ENCODE measurements at places on chromosomes 16 and 17.
A peak's percentile ranks its signal among the peaks of the same experiment; 100 is the strongest.

DNA sequence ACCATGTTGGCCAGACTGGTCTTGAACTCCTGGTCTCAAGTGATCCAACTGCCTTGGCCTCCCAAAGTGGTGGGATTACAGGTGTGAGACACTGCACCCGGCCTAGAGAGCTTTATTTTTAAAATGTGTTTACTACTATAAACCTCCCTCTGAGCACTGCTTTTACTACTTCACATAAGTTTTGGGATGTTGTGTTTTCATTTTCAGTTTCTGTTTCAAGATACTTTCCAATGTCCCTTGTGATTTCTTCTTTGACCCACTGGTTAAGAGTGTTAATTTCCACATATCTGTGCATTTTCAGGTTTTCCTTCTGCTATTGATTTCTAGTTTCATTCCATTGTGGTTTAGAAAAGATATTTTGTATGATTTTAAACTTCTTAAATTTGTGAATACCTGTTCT, 74.4 kb downstream of the NETO2 start:
- no peak for DNase-seq

GRCh38 chr16:69436896-69437295, 12.5 kb downstream of the CYB5B start:
- no peak for DNase-seq

DNA sequence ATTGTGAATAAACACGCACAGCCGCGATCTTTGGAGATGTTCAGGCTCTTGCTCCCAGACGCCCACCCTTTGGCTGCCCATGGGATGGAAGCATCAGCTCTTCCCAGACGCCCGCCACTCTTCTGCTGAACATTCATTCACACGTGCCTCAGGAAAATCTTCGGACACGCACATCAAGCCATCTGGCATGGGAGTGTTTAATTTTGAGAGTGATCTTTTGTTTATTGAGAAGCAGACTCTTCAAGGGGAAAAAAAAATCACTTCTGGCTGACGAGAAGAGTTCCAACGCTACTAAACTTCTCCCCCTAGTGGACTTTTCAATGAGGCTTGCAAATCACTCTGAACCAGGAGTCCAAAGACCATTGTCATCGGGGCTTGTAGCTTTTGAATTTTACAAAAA, 62.0 kb upstream of the NUDT7 start:
- no peak for DNase-seq

GRCh38 chr16:8850279-8850885, 18.4 kb downstream of the CARHSP1 start:
- no peak for DNase-seq

GRCh38 chr17:17919169-17920107, 52.8 kb downstream of the TOM1L2 start:
- DNase-seq: peak; percentile 74

DNA sequence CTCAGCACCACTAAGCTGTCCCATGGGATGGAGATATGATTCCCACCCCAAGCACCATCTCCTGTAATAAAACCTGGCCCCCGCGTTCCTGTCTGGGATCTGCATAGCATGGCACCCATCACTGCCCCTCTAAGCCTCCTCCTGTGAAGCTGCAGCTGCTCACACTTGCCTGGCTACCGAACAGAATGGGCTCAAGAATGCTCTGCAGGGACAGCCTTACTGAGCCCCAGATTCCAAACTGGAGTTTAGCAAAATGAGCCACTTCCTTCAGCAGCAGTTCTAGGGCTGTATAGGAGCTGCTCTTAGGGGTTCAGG, 256.1 kb downstream of the CPPED1 start:
- DNase-seq: no peak

- DNase-seq: no peak
Measured at GRCh38 chr17:50080096-50080480, 15.1 kb upstream of the PDK2 start.

DNA sequence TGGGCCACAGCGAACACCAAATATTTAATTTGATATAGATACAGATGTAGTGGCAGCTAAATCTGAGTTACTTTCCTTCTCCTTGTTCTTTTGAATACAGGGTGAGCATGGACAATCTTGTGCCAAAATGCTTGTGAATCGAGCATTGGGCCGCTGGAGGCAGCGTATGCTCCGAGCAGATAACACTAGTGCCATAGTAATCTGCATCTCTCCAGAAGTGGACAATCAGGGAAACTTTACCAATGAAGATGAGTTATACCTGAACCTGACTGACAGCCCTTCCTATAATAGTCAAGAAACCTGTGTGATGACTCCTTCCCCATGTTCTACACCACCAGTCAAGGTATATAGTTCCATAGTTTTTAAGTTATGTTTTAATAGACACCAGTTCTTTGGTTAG, 21.2 kb upstream of the BCAS3 start:
- DNase-seq: no peak

DNA sequence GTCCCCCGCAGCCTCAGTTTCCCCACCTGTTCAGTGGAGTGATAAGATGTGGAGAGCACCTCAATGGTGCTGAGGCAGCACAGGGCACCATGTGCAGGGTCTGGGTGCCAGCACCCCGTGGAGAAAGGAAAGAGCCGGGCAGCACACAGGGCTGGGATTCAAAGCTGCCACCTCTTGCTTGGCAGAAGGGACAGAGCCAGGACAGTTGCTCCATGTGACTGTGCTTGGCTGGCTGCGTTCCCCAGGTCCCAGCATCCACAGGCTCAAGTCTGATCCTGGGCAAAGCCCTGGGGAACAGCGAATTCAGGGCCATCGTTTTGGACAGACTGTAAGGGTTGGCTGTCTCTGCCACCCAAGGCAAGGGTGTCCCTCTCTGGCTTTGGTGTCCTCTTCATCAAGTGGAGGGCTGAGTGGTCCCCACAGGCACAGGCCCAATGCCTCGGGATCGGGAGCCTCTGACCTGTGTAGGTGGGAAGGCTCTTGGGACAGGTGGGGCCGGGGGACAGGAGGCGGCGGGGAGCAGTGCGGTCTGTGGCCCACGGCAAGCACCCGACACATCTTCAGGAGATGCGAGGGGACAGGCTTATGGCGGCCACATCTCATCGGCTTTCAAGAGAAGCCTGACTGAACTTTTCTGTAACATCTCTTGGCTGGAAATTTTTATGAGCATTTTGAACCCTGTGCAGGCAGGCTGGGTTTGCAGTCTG, 8.5 kb downstream of the ZNF469 start:
- DNase-seq: no peak

DNA sequence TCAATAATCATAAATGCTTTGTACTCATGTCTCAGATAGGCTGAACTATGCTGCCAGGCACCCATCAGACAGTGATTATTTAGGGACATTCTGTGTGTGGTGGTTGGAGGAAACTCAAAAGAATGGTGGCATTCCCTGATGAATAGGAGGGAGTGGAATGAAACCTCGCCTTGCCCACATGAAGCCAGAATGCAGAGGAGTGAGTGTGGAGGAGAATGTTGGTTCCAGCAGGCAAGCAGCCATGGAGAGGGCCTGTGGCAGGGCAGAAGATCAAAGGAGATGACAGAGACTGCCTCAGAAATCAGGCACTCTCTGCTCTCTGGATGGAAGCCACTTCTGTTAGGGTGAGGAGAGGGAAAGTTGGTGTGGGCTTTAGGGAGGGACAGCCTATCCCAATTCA, 22.5 kb downstream of the KCTD19 start:
- DNase-seq: no peak

GRCh38 chr17:27430882-27431491, 25.3 kb upstream of the KSR1 start:
- peak; percentile 14 for DNase-seq

- peak; percentile 20 for DNase-seq
Measured at GRCh38 chr17:4375039-4375748, 8.7 kb upstream of the UBE2G1 start.

DNA sequence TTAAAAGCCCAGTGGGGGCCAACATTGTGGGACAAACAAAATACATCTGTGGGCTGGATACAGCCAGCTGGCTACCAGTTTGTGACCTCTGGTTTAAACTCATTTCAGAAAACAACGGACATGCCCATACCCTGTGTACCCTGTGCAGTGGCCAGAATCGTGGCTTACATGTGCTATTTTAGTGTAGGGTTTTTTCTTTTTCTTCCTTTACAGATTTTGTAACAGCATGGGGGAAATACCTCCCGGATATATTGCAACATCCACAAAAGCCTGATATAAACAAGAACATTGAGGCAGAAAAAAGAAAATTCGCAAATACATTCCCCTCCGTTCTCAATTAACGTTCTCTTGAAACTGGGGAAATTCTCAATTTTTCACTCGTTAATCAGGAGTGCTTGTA, 7.3 kb downstream of the HS3ST4 start:
- DNase-seq: no peak

DNA sequence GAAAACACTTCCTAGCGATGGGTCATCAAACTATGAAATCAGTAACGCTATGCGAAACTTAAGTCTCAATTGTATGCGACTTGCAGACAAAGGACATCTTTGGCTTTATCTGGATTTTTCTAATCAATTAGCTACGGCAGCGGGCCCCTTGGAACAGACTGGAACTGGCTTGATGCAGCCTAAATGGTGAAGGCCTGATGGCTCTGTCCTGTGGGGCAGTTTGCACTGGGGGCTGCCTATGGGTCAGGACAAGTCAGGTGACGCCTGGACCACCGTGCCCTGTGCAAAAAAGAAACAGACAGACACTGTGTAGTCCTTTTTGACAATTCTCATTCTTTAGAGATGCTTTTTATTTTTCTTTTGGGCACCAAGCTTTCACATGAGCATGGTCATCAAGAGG, 22.0 kb downstream of the MTHFSD start:
- DNase-seq: no peak

DNA sequence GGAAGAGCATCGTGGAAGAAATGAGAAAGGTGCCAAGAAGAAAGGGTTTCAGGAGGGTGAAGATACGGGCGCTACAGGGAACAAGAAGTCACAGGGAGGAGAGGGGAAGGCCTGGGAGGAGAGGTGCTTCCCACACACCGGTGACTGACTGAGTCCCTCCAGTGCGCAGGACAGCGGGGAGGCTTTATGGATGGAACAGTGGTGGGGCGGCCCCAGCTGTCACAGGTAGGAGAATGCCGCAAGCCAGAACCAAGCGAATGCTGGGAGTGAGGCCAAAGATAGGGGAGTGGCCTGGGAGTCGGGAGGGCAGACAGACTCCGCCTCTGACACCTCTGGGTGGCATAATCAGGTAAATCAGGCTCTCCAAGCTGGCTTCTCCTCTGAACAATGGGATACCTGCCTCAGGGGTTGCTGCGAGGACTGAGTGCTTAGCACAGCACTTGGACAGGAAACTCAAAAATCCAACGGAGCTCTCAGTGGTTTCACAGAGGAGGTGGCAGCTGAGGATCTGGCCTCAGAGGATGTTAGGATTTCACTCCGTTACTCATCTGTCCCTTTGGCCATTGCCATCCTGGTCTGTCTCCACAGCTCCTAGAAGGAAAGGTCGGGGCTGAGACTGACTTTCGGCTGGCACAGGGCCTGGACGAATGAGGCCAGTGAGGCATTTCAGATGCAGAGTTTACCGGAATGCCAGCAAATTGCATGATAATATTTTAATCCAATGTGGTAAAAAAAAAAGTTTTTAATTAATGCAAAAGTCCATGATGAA, 717 bp upstream of the CNP start:
- peak; percentile 86 for DNase-seq

DNA sequence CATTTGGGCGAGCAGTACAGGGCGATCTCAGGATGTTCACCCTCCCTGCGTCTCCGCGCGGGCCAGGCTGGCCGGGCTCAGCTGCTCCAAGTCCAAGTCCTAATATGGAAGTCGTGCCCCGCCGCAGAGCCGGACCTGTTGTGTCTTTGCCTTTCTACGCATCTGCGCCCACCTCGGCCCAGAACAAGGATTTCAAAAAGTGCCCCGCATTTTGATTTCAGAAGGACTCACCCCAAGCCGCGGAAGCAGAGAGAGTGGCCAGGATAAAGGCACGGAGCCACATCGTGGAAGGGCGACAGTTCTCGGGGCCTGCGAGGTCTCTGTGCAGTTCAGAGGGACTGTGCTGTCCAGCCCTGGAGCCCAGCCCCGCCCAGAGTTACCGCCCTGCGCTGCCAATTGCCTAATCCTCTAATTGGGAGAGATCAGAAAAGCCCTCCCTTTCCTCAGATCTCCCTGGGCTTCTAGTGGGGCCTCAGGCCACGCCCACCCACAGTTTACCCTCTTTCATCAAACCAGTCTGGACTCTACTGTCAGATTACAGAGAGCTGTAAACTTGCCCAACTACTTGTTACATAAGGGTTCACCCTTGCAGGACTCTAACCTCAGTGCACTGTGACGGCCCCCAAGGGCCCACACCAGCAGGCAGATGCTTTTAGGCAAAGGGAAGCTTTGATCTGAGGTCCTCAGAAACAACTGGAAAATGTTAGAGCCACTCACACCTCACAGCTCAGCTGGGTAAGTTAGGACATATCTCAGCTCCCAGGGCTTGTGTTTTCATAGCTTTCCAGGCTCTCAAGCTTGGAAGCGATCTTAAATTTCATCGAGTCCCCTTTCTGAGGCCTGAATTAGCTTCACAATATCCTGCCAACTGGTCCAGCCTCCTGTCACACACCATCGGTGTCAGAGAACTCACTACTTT, at the start of gene CES1:
Gene CES1 (minus strand): TSS at position 324 of the 919 bp plus-strand sequence. CDS start 41 bp downstream, at position 283.
- peak; percentile 5 for DNase-seq

GRCh38 chr16:19366391-19366790, 51.3 kb upstream of the TMC5 start:
- DNase-seq: no peak

DNA sequence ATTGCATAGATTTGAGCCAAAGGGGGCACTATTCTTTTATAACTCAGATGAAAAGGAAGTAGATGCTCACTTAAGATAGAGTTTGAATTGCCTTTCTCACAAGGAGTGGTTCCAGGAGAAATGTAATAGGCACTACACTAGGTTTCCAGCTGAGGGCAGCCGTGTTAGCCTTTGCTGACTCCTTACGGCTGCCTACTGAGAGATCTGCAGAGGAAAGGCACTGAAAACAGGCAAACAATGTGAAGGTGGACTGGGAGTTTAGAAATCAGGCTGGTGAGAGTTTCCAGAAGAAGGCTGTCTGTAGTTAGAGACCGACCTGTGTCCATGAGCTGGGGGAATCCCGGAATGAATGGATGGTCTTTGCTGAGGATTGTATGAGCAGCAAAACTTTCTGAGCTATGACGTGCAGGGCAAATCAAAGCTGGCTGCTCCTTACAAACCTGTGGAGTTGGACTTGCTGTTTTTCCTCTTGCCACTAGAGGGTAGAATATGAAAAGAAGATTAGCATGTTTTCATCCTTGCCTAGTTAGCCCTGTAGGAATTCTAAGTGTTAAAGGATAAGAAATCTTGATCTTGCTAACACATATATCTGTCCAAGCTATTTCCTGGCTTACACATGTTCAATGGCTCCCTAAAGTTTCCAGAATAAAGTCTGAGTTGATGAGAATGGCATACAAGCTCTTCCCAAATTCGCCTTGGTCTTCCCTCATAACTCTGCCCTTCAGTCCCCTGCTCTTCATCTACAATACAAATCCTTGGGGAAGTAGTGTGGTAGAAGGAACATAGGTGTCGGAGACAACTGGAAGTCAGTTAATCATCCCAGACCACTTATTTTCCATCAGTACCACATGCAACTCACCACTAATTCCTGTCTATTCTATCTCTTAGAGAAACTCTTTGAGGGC, 20.1 kb upstream of the TAOK1 start:
- peak; percentile 54 for DNase-seq

GRCh38 chr16:87125206-87126155, 191.7 kb downstream of the C16orf95 start:
- DNase-seq: no peak
